CD4-positive, alpha-beta T cell (primary cell): ENCODE measurements at places on chromosomes 2 and 18. TPM values are rescaled to one million over a fixed set of nuclear protein-coding genes. Genes with fewer than 3 reads are reported as not detected.

The PKP4 gene
- 10.8 TPM for total RNA-seq

The MAL gene
- total RNA-seq: 101 TPM

DNA sequence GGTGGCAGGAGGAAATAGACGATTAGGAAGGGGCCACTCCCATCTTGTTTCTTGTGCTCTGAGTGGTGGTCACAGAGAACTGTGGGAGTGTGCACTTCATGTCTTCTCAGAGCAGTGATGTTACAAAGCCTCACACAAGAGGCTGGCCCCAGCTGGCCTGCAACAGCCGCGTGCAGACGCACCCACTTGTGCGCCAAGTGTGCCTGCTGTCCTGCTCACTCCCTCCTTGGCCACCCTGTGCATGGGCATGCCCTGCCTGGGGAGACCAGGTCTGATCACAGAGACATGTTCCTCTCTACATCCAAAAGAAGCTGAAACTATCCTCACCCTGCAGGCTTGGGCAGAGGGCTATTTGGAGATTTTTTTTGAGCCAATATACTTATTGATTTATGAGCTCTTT, 108.4 kb downstream of the MRO start:
- no peak for DNase-seq

GRCh38 chr2:28993206-28993960, 12.3 kb downstream of the TOGARAM2 start:
- no peak for DNase-seq

GRCh38 chr2:241314226-241315092, 1.0 kb downstream of the HDLBP start:
- no peak for DNase-seq

GRCh38 chr2:230968921-230969658, 26.8 kb upstream of the SPATA3 start:
- DNase-seq: no peak

DNA sequence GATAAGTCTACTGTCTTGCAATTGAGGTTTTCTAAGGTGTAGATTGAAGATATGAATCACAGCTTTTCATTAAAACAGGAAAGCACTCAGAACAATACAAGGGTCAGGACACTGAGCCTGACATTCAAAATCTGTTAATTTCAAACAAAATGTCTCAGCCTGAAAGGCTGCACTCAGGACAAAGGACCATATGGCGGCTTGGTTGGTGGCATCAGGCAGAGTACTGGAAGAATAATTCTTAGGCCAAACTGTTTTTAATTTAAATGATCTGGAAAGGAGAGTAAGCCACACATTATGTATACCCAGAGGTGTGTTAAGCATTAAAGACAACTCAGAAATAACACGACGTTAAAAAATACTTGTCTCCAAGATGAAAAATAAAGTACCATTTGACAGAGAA, 85.9 kb downstream of the SKA1 start:
- DNase-seq: no peak

- DNase-seq: no peak
These were observed 293.7 kb upstream of the ACVR2A start for GRCh38 chr2:147550995-147551731.

The C2orf78 gene
- total RNA-seq: not detected

GRCh38 chr2:234691968-234692955, 195.4 kb upstream of the ARL4C start:
- DNase-seq: no peak

DNA sequence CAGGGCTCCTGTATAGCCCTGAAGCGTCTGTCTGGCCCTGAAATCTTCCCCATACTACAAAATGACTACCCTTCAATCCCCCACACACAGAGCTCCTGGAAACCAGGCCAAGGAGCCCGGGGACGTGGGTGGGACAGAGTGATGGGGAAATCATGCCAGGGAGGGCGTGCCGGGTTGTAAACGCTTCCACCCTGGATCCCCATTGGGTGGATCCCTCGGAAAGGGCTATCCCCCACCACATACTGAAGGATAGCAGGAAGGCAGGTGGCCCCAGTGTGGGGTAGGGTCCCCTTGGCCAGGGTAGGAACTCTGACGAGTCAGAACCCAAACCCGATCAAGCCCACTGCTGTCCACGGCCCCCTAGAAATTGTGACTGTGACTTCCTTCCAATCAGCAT, 91.7 kb downstream of the INHBB start:
- no peak for DNase-seq

DNA sequence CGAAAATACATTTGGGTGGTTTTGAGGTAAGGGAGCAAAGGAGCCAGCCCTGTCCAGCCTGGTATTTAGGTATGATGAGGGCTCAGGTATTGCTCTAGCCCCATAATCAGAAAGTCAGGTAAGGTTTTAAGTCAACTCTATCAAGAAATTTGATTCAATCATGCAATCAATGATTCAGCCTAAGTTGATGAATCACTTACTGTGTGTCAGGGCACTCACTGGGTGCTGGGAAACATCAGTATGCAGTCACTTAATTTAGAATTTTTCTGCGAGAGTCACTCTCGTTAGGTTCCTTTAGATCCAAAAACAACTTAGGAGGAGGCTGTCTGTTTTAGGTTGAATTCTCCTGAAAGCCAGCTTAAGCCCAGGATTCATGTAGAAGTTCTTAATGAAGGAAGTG, 17.7 kb upstream of the SERPINB2 start:
- DNase-seq: no peak

GRCh38 chr2:130917006-130917688, 80.4 kb downstream of the ARHGEF4 start:
- no peak for DNase-seq

GRCh38 chr2:128464456-128464855, 145.8 kb upstream of the HS6ST1 start:
- DNase-seq: no peak

The SMARCAL1 gene
- 6.3 TPM for total RNA-seq

- no peak for DNase-seq
These were observed 1.7 kb downstream of the ARHGAP28 start for GRCh38 chr18:6731222-6731596.

DNA sequence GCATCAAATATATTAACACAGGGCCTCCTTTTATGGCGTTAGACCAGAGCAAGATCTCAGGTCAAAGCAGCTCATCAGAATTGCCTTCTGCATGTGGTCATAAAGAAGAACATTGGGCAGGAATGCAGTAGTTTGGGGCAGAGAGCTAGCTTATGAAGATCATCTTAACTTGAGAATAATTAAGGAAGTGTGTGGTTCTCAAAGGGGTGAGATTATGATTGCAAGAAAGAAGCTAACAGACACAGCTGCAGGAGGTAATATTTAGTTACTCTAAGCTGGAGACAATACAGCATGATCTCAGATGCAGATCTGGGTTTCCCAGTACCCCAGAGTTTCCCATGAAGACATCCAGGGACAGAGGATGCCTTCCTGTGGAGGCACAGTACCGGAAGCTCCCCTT, 91.6 kb downstream of the TTC27 start:
- DNase-seq: no peak

GRCh38 chr18:11654736-11655605, 34.1 kb upstream of the GNAL start:
- DNase-seq: peak; percentile 44

The NEU4 gene
- 6.8 TPM for total RNA-seq

The OBSL1 gene
- 0.31 TPM for total RNA-seq

DNA sequence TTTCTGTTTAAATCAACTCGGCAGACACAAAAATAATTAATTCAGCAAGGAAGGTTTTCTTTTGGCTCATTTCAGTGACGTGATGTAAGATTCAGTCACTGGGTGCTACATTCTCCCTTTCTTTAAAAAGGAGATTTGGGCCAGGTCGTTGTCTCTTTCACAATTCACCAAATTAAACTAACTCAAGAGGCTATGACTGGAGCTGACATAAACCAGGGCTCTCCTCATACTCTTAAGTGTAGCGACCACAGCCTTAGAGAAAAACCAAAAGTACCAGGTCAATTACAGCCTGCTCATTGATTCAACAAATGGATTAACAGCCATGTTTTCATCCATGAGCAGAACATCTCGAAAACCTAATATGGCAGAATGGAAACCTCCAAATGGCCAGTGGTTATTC, 85.7 kb downstream of the PAX3 start:
- DNase-seq: no peak

DNA sequence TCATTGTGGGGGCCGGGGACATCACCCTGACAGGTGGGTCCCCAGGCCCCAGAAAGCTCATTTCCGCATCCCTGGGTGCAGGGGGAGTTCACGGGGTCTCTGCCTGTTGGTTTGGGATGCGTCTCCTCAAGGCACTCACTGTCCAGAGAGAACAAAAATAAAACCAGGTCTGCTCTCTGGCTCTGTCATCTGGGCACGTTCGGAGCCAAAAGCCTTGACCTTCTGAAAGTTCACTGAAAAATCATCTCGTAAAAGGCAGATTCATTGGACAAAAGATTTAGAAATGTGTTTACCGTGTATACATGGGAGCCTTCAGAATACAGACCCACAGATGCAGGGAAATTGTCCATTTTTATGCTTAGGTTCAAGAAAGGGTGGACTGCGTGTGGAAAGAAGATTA, 26.6 kb downstream of the MLPH start:
- no peak for DNase-seq
